ENCODE measurements at places on chromosomes 2 and 18.

DNA sequence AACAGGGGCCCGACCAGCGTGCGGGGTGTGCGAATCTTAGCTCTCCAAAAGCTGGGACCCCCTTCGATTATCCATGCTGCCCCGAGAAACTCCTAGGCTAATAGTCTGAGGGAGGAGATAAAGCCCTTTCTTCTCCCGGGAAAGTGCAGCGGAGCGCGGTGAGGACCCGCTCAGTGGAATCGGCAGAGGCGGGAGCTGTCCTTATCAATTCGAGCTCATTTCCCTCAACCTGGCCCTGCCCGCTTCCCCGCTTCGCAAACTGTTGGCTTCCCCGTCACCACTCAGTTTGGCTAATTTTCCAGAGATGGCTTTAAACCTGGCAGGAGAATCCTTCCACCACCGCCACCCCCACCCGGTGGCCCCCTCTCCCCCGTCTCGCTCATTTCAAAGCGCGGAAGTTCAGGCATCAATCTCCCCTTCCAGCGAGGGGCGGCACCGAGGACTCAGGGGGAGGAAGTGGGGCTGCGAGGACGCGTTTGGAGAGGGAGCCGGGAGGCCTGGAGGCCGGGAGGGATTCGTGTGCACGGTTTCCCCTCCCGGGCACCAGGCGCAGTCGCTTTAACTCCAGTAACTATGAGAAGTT is 1.6 kb downstream of the KLHL14 start:
- no peak for DNase-seq

GRCh38 chr2:100642425-100642824 is 79.6 kb downstream of the PDCL3 start:
- no peak for DNase-seq

DNA sequence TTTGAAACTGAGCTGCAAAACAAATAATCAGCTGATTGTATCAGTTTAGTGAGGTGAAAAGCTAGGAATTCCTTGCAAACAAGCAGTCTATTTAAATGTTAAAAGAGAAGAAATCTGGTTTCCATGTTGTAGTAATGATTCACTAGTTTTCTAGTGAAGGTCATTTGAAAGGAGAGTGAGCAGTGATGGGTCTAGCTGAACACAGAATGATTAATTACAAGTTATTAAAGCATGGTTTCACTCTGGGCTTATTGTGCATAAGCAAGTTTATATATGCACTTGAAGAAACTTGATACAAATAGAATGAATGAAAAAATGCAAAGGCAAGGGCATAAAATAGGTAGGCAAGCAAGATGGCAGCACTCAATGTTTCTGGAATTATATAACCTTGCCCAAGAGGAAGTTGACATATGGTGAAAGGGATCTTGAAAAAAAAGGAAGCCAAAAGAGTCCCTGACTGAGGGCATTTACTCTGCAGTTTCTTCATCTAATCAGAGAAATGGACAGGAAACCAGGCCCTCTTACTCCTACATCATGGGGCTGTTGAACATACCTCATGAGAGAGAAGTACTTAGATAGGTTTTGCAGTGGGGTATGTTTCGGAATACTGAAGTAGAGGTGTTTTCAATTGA is 53.2 kb downstream of the PLCL1 start:
- no peak for DNase-seq

GRCh38 chr2:197210430-197210829 is 100.2 kb downstream of the ANKRD44 start:
- no peak for DNase-seq

DNA sequence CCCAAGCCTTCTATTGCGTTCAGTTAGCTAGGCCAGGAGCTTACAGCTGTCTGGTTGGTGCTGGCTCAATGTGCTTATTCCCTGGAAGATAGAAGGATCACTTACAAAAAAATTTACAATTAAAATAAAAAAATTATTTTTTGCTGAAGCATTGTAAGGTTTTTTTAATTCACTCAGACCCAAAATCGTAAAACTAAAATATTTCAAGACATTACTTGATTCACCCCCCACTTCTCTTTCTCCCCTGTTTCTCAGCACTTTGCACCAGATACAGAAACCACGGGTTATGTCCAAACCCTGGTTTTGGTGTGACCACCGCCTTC is 911 bp upstream of the PTPRM start:
- no peak for DNase-seq

DNA sequence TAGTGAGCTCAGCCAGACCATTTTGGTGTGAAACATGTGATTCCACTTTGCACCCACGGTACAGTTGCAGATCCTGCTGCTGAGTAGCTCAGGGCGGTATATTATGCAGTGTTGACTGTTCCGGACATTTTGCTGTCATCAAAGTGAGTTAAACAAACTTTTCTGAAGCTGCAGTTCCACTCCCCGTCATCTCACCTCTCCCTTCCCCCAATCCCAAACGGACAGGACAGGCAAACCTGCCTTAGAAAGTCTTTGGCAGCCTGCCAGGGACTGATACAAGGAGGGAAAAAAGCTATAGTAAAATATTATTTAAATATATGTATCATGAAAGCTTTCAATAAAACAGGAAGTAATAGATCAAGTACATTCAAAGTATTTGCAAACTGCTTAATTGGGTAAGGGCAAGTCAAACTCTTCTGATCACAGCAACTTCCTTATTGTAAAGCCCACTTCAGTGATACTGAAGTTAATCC is 35.5 kb upstream of the SP5 start:
- DNase-seq: no peak

- no peak for DNase-seq
These were observed 20.0 kb downstream of the SETBP1 start for GRCh38 chr18:44700652-44701051.

DNA sequence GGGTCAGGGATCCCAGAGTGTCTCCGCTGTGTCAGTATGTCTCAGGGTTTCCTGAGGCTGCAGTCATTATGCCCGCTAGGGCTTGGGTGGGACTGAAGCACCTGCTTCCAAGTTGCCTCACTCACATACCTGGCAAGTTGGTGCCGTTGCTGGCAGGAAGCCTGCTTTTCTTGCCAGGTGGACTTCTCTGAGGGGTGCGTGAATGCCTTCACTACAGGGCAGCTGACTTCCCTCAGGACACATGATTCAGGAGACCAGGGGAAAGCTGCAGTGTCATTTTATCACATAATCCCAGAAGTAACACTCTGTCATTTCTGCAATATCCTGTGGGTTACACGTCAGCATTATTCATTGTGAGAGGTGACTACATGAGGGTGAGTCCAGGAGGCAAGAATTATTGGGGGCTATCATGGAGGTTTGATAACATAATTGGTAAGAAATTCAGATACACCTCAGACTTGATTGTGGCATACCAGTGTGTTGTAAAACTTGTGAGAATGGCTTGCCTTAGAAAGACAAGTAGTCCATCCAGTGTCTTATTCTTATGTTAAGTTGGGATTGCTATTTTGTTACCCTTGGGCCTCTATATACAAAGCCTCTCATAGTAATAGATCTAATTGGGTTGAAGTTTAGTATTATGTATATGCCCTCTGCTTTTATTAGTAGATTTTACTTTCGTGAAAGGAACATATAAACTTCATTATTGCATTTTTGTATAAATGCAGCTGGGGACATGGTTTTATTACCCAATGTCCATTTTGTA is 44.1 kb downstream of the NEDD4L start:
- no peak for DNase-seq

GRCh38 chr2:73979686-73980085 is 5.0 kb upstream of the TET3 start:
- peak; percentile 40 for DNase-seq

DNA sequence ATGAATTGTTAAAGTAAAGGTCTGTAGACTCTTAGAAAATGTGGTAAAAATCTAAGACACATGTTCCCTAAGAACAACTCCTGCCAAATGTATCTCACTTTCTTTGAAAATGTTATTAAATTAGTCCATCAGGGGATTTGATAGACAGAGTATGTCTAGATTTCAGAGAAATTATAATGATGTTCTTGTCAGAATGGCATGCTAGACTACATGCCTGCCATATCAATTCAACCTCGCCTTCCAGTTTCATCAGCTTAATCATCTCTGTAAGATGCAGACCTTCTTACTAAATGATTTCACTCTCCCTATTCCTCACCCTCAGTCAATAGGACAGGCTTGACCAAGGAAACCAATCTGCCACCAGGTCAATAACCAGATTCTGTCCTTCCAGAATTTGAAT is 368.4 kb downstream of the TXNL1 start:
- DNase-seq: no peak

- no peak for DNase-seq
These were observed 52.5 kb upstream of the CTDP1 start for GRCh38 chr18:79626905-79627749.

DNA sequence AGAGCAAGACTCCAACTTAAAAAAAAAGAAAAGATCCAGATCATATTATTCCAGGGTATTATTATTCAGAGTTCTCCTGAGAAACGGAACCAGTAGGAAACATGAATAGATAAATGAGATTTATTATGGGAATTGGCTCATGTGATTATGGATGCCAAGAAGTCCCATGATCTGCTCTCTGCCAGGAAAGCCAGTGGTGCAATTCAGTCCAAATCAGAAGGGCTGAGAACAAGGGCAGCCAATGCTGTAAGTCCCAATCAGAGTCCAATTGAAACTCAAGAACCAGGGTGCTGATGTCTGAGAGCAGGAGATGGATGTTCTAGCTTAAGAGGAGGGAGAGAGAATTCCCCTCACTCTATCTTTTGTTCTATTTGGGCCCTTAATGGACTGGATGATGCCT is 7.8 kb downstream of the SCYGR2 start:
- no peak for DNase-seq

- DNase-seq: no peak
These were observed 181.1 kb upstream of the RGPD4 start for GRCh38 chr2:107645586-107645985.

DNA sequence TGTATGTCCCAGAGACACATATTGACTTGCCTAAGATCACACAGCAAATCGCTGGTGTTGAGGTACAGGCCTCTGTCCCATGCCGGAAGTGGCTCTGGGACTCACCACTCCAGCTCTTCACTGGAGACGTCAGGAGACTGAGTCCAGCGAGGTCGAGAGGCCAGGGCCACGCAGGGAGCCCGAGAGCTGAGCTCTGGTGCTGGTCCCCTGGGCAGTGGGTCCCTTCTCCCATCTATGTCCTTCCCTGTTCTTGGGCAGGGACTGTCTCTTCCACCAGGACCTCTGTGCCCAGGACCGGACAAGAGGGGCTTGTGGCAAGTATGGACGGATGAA is 62.4 kb upstream of the TWIST2 start:
- no peak for DNase-seq

DNA sequence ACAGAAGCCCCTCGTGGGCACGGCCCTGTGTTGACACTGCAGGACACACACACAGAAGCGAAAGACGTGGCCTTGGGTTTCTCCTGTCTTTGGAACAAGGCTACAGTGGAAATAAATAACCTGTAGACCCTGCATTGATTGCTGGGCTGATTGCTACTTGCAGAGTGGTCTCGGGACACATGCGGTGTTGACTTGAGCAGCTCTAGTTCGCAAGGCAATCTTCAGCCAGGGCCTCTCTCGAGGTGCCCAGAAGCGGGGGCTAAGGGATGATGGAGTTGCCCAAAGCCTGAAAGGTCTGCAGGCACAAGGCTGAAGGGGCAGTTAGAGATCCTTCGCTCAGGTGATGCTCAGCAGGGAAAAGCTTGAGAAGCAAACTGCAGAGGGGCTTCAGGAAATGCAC is 180.3 kb downstream of the SEPTIN10 start:
- no peak for DNase-seq

GRCh38 chr2:208847651-208848050 is 441.1 kb downstream of the PTH2R start:
- no peak for DNase-seq

GRCh38 chr2:19250906-19251305 is 107.5 kb downstream of the OSR1 start:
- no peak for DNase-seq

Data from AG04449 (cell line).